Cardiac muscle cell (in vitro differentiated cells and primary cell): ENCODE measurements at places on chromosomes 1 and 21. TPM values are rescaled to one million over a fixed set of nuclear protein-coding genes. Genes with fewer than 3 reads are reported as not detected.
A peak's percentile ranks its signal among the peaks of the same experiment; 100 is the strongest.

The PCSK9 gene
- 1.3 TPM in 2 replicates for total RNA-seq

DNA sequence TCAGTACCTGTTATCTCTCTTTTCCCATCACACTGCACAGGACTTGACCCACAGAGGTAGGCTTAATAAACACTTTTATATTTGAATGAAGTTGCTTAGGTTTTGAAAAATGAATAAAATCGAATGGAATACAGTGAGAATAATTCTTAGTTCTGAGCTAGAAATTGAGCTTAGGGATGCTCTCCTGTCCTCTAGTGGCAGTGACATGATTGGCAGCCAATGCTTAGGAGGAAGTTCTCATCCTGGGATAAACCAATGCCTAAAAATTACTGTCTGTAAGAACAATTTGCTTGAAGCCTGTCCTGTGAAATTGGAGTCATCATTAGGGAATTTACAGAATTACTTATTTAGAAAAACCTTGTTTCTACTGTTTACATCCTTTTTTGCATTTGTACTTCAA lies 21.3 kb upstream of the CYP4X1 start:
- H3K4me1 ChIP-seq: no peaks in the 10 kb centered on the region
- no peaks in the 10 kb centered on the region for H3K36me3 ChIP-seq
- no peak for DNase-seq
- H3K27ac ChIP-seq: no peak overlapping the region

GRCh38 chr1:107782217-107782845 lies 182.6 kb downstream of the VAV3 start:
- H3K4me3 ChIP-seq: no peak overlapping the region
- peak; percentile 73 for DNase-seq
- H3K27ac ChIP-seq: no peak overlapping the region
- no peaks in the 10 kb centered on the region for H3K36me3 ChIP-seq

The HEYL gene
- 0.71 and 0.88 TPM in 2 replicates for total RNA-seq

- H3K27me3 ChIP-seq: no peaks in the 10 kb centered on the region
- no peak for DNase-seq
- H3K27ac ChIP-seq: no peak overlapping the region
Observed at GRCh38 chr1:228989992-228990827, 254.9 kb downstream of the RHOU start.

GRCh38 chr1:71377886-71378285 lies 297.1 kb upstream of the ZRANB2 start:
- no peaks in the 10 kb centered on the region for H3K4me1 ChIP-seq
- DNase-seq: no peak
- H3K27ac ChIP-seq: no peak overlapping the region
- no peaks in the 10 kb centered on the region for H3K27me3 ChIP-seq

DNA sequence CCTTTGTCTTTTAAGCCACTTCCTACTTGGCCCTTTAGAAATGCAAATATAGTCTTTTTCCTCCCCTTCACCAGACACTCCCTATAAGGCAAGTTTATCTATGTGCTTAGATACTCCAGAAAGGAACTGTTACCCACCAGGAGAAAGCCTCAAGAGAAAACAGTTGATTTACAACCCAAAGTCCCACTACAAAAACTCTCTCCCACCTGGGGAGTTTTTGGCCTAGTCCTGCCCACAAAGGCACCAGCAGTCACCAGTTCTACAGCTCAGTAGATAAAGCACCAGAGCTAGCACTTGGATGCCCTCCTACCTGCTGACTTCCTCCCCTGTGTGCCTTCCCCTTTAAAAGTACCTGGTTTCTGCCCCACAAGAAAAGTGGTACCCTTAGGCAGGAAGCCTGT lies 27.7 kb upstream of the HAO2 start:
- H3K27ac ChIP-seq: no peak overlapping the region
- H3K36me3 ChIP-seq: no peaks in the 10 kb centered on the region
- no peaks in the 10 kb centered on the region for H3K27me3 ChIP-seq

The GJC2 gene
- total RNA-seq: 0.51 and 0.88 TPM in 2 replicates

The SLC1A7 gene
- not detected in 2 replicates for total RNA-seq

- H3K27ac ChIP-seq: no peak overlapping the region
- H3K4me3 ChIP-seq: peak overlapping the region; percentile 67
- no peaks in the 10 kb centered on the region for H3K36me3 ChIP-seq
Observed at GRCh38 chr1:206506405-206507283, 687 bp upstream of the RASSF5 start.

- H3K36me3 ChIP-seq: no peaks in the 10 kb centered on the region
- peak overlapping the region; percentile 27 for H3K4me3 ChIP-seq
- DNase-seq: no peak
- H3K27me3 ChIP-seq: no peaks in the 10 kb centered on the region
- H3K27ac ChIP-seq: no peak overlapping the region
Observed at GRCh38 chr1:64505944-64506655, 36.2 kb downstream of the CACHD1 start.

DNA sequence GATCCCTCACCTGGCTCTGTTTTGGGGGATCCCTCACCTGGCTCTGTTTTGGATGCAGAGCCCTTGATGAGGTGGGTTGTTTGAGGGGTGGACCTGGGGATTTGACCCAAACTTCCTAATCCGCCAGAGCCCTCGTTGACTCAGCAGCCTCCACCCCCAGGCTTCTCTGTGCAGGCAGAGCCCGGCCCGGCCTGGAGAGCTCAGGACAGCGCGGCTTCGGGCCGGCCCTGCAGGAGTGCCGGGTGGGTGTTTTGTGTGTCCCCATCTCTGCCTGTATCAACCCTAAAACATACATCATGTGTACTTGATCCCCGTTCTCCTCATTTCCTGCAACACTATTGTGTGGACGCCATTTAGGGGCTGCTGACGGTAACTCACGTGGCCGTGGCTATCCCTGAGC lies 124.2 kb downstream of the SIK1 start:
- no peaks in the 10 kb centered on the region for H3K27me3 ChIP-seq
- H3K36me3 ChIP-seq: no peaks in the 10 kb centered on the region
- no peak overlapping the region for H3K4me3 ChIP-seq

GRCh38 chr1:4127592-4128140 lies 227.6 kb upstream of the C1orf174 start:
- H3K27ac ChIP-seq: no peak overlapping the region
- no peak for DNase-seq
- H3K27me3 ChIP-seq: no peaks in the 10 kb centered on the region
- H3K36me3 ChIP-seq: no peaks in the 10 kb centered on the region
- no peaks in the 10 kb centered on the region for H3K4me1 ChIP-seq

- DNase-seq: no peak
- H3K4me1 ChIP-seq: no peaks in the 10 kb centered on the region
- peaks cover 25% of the 10 kb centered on the region for H3K36me3 ChIP-seq
- H3K27me3 ChIP-seq: no peaks in the 10 kb centered on the region
- H3K27ac ChIP-seq: no peak overlapping the region
Observed at GRCh38 chr21:44074315-44074958, 32.8 kb upstream of the PWP2 start.

The LRRC53 gene
- total RNA-seq: 0.09 and 0.14 TPM in 2 replicates

DNA sequence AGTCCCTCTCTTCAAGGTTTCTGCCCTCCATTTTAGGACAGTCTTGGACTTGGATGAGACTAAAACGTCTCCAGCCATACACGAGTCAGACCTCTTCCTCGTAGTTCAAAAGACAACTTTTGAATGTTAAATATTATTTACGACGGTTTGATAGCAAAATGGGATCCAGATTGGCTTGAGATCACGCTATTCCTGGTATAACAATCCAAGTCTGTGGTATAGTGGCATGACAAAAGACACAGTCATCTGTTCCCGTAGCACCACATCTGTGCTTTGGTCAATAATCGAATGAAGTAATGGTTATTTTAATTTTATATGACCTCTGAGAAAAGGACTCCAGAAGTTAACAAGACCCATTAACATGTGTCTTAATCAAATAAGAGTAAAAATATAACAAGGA lies 7.0 kb downstream of the PCP4 start:
- H3K4me3 ChIP-seq: no peak overlapping the region
- no peaks in the 10 kb centered on the region for H3K36me3 ChIP-seq
- no peak for DNase-seq
- no peak overlapping the region for H3K27ac ChIP-seq
- H3K4me1 ChIP-seq: no peaks in the 10 kb centered on the region

DNA sequence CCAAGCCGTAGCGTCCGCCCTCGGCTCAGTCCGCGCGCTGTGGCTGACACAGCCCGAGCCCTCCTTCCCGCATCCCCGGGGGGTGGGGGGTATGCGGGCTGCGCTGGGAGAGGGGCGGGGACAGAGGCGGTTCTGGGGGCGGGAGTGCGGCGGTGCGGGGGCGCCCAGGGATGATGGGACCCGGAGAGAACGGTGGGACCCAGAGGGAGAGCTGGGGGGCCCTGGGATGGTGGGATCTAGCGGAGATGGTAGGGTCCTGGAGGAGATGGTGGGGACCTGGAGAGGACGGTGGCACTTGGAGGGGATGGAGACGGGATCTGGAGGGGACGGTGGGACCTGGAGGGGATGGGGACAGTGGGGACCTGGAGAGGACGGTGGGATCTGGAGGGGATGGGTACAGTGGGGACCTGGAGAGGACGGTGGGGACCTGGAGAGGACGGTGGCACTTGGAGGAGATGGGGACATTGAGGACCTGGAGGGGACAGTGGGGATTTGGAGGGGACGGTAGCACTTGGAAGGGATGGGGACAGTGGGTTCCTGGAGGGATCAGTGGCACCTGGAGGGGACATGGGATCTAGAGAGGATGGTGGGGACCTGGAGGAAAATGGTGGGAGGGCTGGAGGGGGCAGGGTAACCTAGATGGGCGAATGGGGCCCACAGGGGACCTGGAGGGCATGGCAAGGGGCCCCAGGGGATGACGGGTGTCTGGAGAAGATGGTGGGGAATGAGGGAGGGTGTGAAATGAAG lies 477 bp downstream of the SNAP47 start:
- H3K4me1 ChIP-seq: peaks cover 7% of the 10 kb centered on the region
- H3K36me3 ChIP-seq: peaks cover 13% of the 10 kb centered on the region
- peak overlapping the region; percentile 77 for H3K27ac ChIP-seq
- no peak for DNase-seq
- no peaks in the 10 kb centered on the region for H3K27me3 ChIP-seq

DNA sequence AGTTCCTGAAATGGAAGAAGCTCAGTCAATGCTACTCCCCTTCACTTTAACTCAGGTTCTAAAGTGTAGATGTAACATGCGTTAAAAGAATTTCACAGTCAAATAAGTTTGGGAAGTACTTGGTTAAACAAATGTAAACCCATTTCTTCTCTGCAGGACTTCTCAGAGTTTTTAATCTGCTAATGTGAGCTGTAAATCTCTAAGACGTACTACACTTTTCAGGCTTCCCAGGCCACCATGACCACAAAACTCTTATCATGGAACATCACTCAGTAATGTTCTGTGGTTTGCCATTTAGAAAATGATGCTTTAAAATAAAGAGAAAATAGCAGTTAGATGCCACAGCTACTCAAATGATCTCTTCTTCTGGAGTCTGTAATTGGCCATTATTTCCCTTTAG lies 104.3 kb downstream of the HHIPL2 start:
- peaks cover 3% of the 10 kb centered on the region for H3K4me1 ChIP-seq
- no peak overlapping the region for H3K4me3 ChIP-seq
- H3K27me3 ChIP-seq: no peaks in the 10 kb centered on the region
- no peak overlapping the region for H3K27ac ChIP-seq
- no peak for DNase-seq

DNA sequence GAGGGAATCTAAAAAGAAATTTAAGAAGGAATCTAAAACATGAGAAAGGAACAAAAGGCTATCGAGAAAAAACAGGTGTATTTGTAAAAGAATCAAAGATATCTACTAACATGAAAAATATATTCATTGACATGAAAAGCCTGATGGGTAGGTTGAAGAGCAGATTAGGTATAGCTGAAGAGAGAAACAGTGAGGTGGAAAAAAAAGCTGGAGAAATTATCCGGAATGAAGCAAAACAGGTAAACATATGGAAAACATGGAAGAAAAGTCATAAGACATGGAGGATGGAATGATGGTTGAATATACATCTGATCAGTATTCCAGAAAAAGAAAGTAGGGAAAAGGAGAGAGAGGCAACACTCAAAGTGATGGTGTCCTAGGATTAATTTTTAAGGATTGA lies 9.6 kb downstream of the EVA1C start:
- no peaks in the 10 kb centered on the region for H3K4me1 ChIP-seq
- no peaks in the 10 kb centered on the region for H3K36me3 ChIP-seq
- no peak for DNase-seq
- H3K27ac ChIP-seq: no peak overlapping the region
- H3K4me3 ChIP-seq: no peak overlapping the region

DNA sequence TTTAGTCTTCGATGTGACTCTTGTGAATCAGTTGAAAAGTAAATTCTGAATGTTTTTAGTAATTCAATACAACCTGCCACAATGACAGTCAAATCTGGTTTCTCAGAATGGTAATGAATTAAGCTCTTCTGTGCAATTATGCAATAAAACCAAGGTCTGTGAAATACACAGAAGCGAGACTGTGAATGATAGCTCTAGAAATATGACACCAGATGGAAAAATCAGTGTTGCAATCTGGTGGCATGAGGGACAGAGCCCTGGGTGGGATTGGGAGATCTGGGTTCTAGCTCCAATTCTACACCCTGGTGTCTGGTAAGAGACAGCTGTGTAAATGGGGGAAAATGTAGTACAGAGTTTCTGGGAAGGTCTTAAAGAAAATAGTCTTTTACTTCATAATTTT lies 586.4 kb upstream of the ZRANB2 start:
- no peak overlapping the region for H3K4me3 ChIP-seq
- no peak overlapping the region for H3K27ac ChIP-seq
- no peaks in the 10 kb centered on the region for H3K4me1 ChIP-seq
- peak; percentile 7 for DNase-seq
- no peaks in the 10 kb centered on the region for H3K27me3 ChIP-seq

The WASF2 gene
- 18.8 and 32.7 TPM in 2 replicates for total RNA-seq

GRCh38 chr1:26689504-26689903 lies 6.3 kb upstream of the ARID1A start:
- H3K36me3 ChIP-seq: no peaks in the 10 kb centered on the region
- DNase-seq: no peak
- H3K27me3 ChIP-seq: no peaks in the 10 kb centered on the region
- no peak overlapping the region for H3K4me3 ChIP-seq
- H3K4me1 ChIP-seq: peaks cover 25% of the 10 kb centered on the region

The LIPI gene
- not detected in 2 replicates for total RNA-seq

DNA sequence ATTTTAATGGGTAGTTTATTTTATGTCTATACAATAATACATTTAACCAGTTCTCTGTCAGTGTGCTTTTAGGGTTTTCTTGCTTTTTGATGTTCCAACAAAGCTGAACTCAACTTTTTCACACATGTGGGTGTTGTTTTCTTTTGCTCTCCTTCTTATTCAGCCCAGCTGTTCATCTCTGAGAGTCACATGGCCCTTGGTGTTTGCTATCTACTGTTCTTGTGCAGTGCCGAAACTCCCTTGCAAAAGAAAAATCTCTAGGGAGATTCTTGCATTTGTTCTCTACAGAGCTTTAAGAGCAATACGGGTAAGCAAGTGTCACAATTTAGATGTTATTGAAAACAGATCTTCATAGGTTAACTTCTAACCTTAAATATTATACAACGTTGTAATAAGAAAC lies 281.1 kb upstream of the CXADR start:
- no peak overlapping the region for H3K4me3 ChIP-seq
- H3K4me1 ChIP-seq: no peaks in the 10 kb centered on the region
- H3K27me3 ChIP-seq: no peaks in the 10 kb centered on the region
- no peak overlapping the region for H3K27ac ChIP-seq

DNA sequence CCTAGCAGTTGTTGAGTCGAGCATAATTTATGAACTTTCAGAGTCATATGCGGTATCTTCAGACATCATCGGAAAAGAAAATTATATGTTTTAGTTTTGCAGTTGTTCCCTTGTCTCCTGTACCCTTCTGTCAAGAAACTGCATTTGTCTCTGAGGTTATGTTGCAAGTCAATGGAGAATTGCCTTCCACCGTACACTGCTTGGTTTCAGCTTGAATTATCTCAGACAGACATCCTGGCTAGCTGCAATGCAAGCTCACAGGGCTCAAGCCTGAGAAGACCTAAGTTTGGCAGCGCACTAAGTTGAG lies 156.0 kb downstream of the NFIA start:
- peaks cover 3% of the 10 kb centered on the region for H3K4me1 ChIP-seq
- no peak overlapping the region for H3K27ac ChIP-seq
- no peaks in the 10 kb centered on the region for H3K36me3 ChIP-seq
- no peak overlapping the region for H3K4me3 ChIP-seq
- no peaks in the 10 kb centered on the region for H3K27me3 ChIP-seq
- DNase-seq: no peak

The GNAT2 gene
- total RNA-seq: not detected in 2 replicates
